NCI-H1417 (cell line): ENCODE measurements at places on chromosomes 4 and X.

DNA sequence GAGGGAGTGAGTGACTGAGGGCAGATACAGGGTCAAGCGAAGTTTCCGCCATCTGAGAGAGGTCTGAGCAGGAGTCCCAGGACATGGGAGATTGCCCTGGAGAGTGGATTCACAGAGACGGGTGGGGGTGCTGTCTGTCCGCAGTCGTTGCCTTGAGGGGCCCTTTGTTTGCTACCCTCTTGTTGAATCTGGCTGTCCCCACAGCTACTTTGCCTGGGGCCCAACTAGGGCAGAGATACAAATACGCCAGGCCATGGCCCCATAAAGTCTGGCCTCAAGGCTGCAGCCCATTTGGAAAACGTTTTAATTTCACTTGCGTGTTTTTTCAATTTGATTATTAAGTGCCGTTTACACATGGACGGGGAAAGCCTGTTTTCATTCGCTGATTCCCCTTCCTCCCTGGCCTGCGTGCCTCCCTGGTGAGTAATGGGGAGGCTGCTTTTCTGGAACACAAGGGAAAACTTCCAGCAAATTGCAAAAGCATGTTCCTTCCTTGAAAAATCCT, 134.4 kb downstream of the SMIM20 start:
- no peak for DNase-seq

DNA sequence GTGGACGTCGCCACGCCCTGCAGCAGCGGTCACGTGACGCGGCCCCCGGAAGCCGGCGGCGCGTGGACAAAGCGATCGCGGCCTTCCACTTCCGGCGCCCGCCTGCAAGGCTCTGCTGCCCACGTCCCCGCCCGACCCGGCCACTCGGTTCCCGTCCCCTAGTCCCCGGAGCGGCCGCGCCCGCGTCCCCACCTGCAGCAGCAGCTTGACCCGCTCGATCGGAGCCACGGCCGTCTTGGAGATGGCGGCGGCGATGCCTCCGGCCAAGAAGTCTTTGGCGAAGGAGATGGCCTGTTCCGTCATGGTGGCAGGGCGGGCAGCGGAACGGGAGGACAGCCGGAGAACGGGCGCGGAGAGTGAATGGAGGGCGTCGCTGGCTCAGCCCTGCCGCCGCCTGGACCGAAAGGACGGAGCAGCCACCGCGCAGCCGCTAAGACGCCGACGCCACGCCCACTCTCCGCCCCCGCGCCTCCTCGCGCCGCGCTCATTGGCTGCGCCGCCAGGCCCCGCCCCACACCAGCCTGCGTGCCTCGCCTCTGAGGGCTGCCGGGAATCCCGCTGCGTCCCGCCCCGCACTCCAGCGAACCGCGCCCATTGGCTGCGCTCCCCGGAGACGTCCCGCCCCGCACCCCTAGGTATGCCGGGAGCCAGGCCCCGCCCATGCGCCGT, at the start of gene SLC25A6:
TSS of gene SLC25A6 (minus strand) at position 407 of the 669 bp plus-strand sequence. CDS start at position 303, 104 bp downstream.
- no peak for DNase-seq

- no peak for DNase-seq
These were observed 1.1 kb upstream of the CHIC2 start for GRCh38 chr4:54065282-54066087.

GRCh38 chr4:82697561-82697960, 101.0 kb downstream of the SCD5 start:
- DNase-seq: no peak

GRCh38 chrX:30495468-30495867, 82.1 kb downstream of the TASL start:
- no peak for DNase-seq

GRCh38 chrX:38312436-38312835, 14.9 kb downstream of the RPGR start:
- DNase-seq: no peak

DNA sequence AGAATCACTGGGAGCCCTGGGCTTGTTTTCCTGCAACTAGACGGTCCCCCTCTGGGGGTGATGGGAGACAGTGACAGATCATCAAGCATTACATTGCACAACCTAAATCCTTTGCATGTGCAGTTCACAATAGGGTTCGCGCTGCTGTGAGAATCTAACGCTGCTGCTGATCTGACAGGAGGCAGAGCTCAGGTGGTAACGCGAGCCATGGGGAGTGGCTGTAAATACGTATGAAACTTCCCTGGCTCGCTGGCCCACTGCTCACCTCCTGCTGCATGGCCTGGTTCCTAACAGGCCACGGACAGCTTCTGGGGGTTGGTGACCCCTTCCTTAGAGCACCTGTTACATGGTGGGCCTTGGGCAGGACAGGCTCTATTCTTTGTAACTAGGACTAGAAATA, 10.4 kb downstream of the PAQR3 start:
- no peak for DNase-seq

- DNase-seq: no peak
These were observed 6.6 kb upstream of the DDX60L start for GRCh38 chr4:168486912-168487281.

- DNase-seq: no peak
These were observed 24.1 kb downstream of the ADH7 start for GRCh38 chr4:99411041-99411440.

DNA sequence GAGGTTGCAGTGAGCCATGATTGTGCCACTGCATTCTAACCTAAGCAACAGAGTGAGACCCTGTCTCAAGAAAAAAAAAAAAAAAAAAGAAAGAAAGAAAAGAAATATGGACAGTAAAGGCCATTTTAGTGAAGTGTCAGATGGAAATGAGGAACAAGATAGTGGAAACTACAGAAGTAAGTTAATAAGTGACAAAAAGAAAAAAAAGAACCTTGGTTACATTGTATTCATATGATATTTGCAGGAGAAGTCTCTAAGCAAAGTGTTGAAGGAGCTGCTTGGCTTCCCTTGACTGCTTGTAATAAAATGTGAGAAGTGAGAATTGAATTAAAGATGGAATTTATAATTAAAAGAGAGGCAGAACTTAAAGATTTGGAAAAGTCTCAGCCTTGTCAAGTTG, 73.2 kb downstream of the HOPX start:
- no peak for DNase-seq
